ENCODE measurements at places on chromosomes 13 and 19.

DNA sequence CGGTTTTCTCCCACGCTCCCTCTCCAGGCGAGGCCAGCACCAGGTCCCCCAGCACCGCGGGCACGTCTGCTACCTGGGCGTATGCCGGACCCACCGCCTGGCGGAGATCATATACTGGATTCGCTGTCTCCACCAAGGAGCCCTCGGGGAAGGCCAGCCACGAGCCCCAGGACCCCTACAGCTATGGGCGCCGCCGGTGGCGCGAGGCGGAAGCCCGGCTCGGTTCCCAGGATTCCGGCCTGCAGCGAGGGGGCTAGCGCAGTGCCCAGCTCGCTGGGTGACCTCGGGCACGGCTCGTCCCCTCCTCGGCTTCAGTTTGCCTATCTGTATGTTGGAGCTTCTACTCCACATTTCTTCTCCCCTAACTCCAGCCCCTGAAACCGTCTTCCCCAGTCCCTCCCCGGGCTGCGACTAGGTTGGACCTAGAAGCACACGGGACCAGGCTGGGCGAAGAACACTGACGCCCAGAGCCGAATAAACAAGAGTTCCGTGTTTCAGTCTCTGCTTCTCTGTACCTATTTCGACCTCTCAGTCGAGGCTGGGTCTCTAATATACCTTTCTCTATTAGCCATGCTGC is 749 bp upstream of the CPT1C start:
- no peak for DNase-seq

GRCh38 chr13:49993111-49993510 is 3.7 kb upstream of the TRIM13 start:
- no peak for DNase-seq

DNA sequence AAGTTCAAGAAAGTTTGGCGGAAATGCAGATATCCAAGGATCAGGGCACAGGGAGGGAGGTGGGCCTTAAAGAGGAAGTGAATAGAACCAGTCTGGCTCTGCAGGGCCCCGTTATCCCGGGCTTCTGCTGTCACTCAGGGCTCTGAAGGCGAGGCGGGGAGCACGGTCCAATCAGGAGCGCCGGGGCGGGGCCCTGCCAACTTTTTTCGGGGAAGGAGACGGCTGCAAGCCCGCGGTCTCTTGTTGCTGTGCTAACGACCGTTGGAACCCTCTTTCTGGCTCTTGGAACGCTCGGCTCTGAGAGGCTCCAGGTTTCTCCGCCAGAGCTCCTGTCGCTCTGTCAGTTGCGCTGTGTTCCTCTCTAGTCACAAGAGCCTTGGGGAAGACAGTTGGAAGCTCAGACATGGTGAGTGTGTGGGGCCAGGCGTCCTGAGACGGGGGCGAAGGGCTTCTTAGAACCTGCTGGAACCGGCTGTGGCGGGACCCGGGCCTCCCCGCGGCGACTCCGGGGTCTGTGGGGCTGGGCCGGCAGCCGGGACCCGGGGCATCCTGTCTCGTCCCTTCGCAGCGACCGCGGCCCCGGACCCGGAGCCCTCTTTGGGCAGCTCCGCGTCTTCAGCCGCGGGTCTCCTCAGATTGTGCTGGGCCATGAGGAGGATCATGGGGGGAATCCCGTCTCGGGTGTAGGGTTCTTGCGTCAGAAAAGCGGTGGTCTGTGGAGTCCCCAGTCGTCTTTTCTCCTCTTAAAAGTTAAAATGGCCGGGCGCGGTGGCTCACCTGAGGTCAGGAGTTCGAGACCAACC is 27.7 kb downstream of the ZNF844 start:
- DNase-seq = peak; percentile 90

- DNase-seq = no peak
Measured at GRCh38 chr13:40780822-40781401, 8.5 kb upstream of the SLC25A15 start.

- no peak for DNase-seq
Measured at GRCh38 chr19:48648134-48648533, 2.1 kb upstream of the CA11 start.

GRCh38 chr13:76994281-76994680 is 2.4 kb downstream of the CLN5 start:
- DNase-seq = no peak

DNA sequence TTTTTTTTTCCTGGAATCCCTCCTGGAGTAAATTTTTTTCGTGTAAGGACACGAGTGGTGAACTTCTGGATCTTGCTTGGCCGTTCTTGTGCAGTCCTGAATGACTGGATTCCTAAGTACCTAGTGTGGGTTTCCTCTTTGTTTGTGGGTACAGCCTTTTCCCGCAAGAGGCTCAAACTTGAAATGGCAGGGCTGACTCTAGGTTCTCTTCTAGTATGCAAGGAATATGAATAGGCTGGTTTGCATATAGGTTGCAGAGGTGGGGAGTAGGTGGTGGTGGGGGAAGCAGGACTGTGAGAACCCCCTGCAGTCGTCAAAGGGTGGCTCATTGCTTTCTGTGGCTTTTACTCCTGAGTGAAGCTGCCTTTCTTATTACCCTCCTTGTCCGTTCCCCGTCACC is 13.6 kb downstream of the UBAC2 start:
- no peak for DNase-seq

DNA sequence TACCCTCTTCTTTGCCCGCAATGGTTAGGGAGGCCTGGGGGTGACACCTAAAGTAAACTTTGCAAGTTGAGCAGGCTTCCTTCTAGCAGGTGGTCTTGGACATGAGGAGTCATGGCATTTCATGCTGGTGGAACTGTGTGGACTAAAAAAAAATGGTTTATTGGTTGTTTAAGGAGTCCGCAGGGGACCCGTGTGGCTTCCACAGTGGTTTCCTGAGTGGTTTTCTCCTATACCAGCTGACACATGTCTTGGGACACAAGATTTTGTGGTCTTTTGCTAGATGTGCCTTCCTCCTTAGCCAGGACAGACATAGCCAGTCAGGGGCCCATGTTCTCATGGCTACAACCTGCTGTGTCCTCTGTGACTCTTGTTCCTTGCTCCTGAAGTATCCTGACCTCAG is 1.5 kb downstream of the ZNF543 start:
- DNase-seq = no peak

DNA sequence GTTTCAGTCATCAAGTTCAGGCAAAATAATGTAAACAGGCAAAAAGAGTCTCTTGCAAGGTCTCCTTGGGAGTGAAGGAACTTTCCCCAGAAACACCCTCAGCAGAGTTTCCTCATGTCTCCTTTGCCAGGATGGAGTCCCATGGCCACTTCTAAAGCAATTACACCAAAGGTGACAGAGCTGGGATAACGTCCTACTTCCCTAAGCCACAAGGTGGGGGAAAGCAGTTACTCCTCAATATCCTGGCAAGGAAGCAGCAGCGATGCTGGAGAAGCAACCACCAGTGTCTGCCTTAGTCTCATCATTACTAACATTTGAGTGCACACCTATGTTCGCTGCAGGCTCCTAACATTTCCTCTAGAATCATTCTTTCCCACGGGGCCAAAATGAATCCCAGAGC is 88.6 kb downstream of the UBL3 start:
- no peak for DNase-seq

- no peak for DNase-seq
Measured at GRCh38 chr13:50543782-50544181, 299.7 kb downstream of the DLEU7 start.

GRCh38 chr13:91078093-91078679 is 269.3 kb upstream of the MIR17HG start:
- no peak for DNase-seq

DNA sequence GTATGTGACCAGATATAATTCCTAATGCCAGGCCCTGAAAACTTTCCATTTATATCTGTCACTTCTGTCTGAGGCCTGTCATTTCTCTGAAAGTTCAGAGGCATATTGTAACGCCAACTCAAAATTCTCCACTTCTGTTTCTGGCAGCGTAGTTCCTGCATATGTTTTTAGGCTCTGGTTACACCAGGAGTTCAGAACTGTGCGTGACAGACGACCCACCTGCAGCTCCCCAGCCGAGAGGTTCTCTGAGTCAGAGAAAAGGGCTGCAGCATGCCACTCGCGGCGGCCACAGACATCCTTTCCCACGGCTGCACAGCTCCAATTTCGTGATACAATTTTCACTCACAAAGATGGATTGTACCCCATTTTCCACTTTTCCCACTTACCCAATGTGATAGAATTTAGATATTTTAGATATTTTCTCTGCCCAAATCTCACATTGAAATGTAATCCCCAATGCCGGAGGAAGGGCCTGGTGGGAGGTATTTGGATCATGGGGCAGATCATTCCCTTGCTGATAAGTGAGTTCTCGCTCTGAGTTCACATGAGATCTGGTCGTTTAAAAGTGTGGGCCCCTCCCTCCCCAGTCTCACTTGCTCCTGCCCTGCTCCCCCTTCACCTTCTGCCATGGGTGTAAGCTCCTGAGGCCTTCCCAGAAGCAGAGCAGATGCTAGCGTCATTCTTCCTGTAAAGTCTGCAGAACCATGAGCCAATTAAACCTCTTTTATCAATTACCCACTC is 308.1 kb downstream of the LIG4 start:
- no peak for DNase-seq

DNA sequence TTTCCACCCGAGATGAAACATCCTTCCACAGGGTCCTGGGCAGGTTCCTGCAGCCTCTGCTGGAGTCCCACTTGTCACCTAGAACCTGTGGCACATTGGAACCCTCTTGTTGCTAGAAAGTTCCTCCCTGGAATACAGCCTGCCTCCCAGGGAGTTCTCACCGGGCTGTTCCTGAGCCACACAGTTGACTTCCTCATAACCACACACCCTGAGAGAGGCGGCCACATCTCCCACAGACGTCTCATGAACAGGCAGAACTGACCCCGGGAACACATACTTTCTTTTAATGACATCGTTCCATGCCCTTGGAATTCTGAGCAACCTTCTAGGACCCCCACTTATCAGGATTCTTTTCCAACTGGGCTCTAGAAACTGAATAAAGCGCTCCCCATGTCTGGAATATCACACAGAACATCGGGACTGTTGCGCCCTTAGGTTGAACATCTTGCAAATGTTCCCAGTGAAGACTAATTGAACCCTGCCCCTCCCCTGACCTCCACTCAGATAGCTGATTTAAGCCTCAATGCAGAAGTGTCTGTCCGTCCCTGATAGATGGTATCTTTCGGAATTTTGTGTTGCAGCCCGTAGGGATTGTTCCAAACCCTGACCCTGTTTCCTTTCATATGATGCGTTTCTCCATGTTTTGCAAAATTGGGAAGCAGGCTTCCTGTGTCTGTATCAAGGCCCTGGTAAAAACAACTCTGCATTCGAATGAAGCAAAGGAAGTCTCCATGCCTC is 91.1 kb downstream of the RAB20 start:
- no peak for DNase-seq

DNA sequence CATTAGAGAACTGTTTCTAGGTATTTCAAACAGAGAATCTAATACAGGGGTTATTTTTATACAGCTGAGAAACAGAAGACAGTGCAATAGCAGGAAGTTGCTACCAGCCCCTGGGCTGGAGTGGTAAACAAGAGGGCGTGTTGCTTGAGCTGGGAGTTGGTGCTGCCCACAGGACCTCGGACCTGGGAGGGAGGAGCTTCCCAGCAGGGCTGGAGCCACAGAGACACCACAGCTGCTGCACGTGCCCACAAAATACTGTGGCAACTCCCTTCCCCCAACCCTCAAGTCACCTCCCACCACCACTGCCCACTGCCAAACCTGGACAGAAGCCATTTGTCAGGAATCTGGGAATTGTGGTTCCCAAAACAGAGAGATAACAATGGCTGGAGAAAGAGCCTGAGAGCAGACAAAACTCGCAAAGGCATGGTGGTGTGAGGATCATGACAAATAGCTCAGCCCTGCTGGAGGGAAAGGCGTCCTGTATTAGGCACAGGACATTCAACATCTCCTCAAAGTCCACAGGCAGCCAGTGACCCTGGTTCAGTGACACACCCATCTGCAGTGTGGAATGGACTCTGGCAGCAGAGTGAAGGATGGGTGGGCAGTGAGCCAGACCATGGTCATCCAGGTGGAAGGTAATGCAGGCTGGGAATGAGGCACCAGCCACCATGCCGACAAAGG is 57.2 kb downstream of the SPATA13 start:
- DNase-seq = no peak

DNA sequence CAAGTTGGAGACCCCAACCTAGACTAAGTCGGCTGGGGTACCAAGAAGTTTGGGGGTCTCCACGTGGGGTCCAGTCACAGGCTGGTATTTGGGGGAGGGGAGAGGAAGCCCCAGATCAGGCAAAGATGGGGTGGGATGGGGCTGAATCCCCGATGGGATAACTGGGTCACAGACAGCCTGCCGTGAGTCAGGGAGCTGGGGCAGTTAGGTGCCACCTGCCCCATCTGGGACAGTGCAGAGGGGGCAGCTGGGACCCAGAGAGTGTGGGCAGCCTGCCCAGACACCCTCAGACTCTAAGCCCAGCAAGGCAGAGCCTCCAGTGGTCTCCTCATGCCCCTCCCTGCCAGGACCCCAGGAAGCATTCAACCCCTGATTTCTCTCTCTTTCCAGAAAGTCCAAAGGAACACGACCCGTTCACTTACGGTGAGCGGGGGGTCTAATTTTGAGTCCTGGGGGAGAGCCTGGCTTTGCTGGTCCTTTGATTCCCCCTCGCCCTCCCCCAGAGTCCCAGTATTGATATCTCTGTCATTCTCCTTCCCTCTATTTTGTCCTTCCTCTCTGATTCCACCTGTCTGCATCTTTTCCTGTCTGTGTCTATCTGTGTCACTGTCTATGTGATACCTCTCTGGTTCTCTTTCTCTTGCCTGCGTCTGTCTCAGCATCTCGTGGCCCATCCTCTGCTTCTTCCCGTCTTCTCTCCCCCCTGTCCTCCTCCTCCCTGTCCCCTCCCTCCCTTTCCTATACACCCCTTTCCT is 1.8 kb downstream of the FXYD1 start:
- DNase-seq = no peak

- no peak for DNase-seq
Measured at GRCh38 chr19:35403116-35403760, 32.4 kb downstream of the GPR42 start.

- no peak for DNase-seq
Measured at GRCh38 chr19:35883882-35884281, 15.5 kb downstream of the APLP1 start.

DNA sequence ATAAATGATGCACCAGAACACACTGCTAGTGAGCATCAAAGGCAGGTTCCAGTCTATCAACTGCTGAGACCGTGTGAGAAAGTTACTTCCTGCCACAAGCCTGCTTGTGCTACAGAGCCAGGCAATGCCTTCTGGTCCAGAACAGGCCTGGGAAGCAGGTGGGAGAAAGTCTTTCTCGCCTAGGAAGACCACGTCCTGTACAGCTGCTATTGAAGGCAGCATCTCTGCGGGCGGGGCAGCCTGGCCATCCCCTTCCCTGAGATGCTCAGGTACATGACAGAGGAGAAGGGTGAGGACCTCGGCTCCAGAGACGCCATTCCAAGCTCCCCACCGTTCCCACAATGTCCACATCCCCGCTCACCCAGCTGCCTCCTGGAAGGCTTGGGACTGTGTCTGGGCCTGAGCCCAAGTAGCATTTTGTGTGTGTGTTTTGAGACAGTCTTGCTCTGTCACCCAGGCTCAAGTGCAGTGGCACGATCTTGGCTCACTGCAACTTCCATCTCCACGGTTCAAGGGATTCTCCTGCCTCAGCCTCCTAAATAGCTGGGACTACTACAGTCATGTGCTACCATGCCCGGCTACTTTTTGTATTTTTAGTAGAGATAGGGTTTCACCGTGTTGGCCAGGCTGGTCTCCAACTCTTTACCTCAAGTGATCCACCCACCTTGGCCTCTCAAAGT is 3.4 kb downstream of the RFX1 start:
- no peak for DNase-seq
